ENCODE measurements at places on chromosomes 5 and 9. TPM values are rescaled to one million over a fixed set of nuclear protein-coding genes. Genes with fewer than 3 reads are reported as not detected.

The SH3RF2 gene
- total RNA-seq = not detected

The COL23A1 gene
- total RNA-seq = 0.18 TPM

The OR1J2 gene
- total RNA-seq = not detected

The SHOC1 gene
- not detected for total RNA-seq

The QRFP gene
- not detected for total RNA-seq

The PCDH1 gene
- total RNA-seq = not detected

The FAXDC2 gene
- total RNA-seq = not detected

The CLIC3 gene
- 3.8 TPM for total RNA-seq

The TRIO gene
- 5.7 TPM for total RNA-seq

The CARD6 gene
- total RNA-seq = 2.6 TPM

The WDR31 gene
- total RNA-seq = 1.1 TPM

The VCAN gene
- total RNA-seq = 0.45 TPM

The AGXT2 gene
- total RNA-seq = not detected

The GLRA1 gene
- not detected for total RNA-seq

The RANBP17 gene
- not detected for total RNA-seq

The C9orf152 gene
- total RNA-seq = not detected

The BARHL1 gene
- not detected for total RNA-seq

The FBP2 gene
- not detected for total RNA-seq

The EDIL3 gene
- total RNA-seq = not detected

The SLC31A2 gene
- 4.2 TPM for total RNA-seq

The ACSL6 gene
- 7.0 TPM for total RNA-seq

The TSSK1B gene
- total RNA-seq = not detected

The SMAD5 gene
- total RNA-seq = 16.8 TPM

The NXNL2 gene
- total RNA-seq = not detected

The MEGF9 gene
- 6.4 TPM for total RNA-seq

The ENHO gene
- not detected for total RNA-seq

The ALDH1B1 gene
- total RNA-seq = 16.7 TPM

The SH3TC2 gene
- not detected for total RNA-seq

The PITX1 gene
- total RNA-seq = not detected

Measured in activated CD8-positive, alpha-beta memory T cell treated with anti-CD3 and anti-CD28 coated beads, Interleukin-2, amount 10 ng/mL, durations not matched to agents 7 days and 5 days (primary cell).